ENCODE measurements at places on chromosomes 11 and 22.

DNA sequence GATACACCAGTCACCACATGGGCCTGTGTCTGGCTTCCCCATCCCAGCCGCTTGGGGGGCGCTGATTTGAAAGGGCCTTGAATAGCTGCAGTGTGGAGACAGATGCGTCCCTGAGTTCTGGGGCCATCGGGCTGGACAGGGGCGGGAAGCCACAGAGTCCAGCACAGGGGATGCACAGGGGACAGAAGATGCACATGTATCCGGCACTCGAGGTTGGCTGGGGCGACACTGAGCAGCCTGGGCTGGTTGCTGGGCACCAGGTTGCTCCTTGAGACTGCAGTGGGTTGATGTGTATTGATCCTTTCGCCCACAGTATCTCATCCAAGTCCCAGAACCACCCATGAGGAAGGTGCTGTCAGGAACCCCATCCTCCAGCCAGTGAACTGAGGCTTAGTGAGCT lies 99.3 kb upstream of the SYT13 start:
- no peak for DNase-seq

- no peak for DNase-seq
Observed at GRCh38 chr22:45774001-45774670, 102.5 kb downstream of the ATXN10 start.

- DNase-seq = peak; percentile 62
Observed at GRCh38 chr11:94806419-94806818, 38.3 kb downstream of the AMOTL1 start.

DNA sequence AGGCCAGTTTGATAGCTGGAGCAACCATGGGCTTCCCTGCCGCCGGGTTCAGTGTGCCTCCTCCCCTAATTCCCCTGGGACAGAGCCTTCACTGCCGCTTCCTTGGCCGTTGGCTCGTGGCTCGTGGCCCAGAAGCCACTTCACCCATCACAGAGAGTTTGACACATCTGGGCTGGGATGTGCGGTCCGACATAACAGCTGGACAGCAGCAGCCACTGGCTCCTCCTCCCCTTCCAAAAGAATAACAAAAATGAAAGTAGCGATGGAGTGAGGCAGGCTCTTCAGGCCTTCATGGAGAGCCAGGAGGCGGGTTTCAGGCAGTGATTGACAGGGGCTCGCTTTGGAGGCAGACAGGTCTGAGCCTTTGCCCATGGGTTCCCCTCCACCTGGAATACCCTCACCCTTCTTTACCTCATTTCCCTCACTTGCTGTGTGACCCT lies 8.2 kb downstream of the CREB3L1 start:
- DNase-seq = peak; percentile 62

DNA sequence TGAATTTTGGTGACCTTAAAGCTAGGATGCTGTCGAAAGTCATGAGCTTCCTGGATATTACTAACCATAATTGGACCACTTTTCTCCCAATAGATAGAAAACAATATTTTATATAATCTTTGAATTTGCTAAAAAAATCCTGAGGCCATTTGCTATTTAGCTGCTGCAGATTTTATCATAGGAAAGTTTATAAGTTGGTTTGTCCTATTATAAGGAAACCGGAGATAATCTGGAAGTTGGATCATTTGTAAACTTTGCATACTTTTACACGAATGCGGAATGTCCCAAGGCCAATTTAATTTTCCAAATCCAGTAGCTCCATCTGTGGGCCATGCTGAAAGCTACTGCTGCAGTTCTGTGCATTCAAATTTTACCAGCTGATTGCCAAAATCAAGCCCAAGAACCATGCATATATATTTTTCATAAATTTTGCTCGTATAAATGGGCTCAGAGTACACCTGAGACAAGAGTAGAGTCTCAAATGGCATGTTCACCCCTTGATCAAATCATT lies 378.3 kb downstream of the FAM181B start:
- no peak for DNase-seq

GRCh38 chr22:38828191-38828590 lies 15.6 kb downstream of the NPTXR start:
- no peak for DNase-seq

- DNase-seq = no peak
Observed at GRCh38 chr11:104343578-104343977, 179.6 kb upstream of the PDGFD start.

GRCh38 chr11:92107331-92107730 lies 117.3 kb upstream of the FAT3 start:
- DNase-seq = no peak

- DNase-seq = no peak
Observed at GRCh38 chr22:38751422-38752346, 4.1 kb downstream of the SUN2 start.

GRCh38 chr11:99198215-99198614 lies 177.5 kb downstream of the CNTN5 start:
- no peak for DNase-seq

DNA sequence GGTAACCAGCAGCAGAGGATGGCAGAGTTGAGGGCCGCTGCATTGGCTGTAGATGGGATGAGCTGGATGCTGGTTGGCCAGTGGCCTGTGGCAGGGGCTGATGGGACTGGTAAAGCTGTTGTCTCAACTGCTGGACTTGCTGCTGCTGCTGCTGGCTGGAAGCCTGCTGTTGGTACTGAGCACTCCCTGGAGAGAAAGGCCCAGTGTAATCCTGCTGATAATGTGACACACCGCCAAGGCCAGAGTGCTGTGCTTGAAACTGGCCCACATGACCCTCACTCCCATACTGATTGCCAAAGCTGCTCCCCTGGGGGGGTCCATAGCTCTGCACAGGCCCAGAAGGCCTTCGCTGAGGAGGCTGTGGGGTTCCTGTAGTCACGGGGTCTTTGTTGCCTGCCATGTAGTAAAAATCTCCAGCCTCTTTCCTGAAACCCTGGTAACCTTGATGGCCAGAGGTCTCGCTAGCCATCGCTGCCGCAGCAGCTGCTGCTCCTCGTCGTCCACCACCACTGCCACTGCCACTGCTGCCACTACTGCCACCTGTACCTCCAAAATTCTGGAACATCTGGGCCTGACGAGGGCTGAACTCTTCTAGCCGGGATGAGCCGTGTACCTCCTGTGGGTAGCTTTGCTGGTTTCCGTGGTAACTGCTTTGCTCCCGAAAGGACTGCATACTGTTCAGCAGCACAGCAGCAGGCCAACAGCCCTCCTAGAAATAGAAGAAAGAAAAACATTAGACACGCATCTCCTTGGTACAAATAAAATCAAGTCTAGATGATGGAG lies 55.6 kb downstream of the TCF20 start:
- no peak for DNase-seq

GRCh38 chr11:87754685-87755084 lies 420.6 kb downstream of the RAB38 start:
- peak; percentile 2 for DNase-seq

- no peak for DNase-seq
Observed at GRCh38 chr11:106523921-106524320, 446.5 kb downstream of the AASDHPPT start.

GRCh38 chr22:40951795-40952605 lies 822 bp downstream of the RBX1 start:
- peak; percentile 7 for DNase-seq

- DNase-seq = no peak
Observed at GRCh38 chr11:134712228-134713145, 300.4 kb upstream of the B3GAT1 start.

- no peak for DNase-seq
Observed at GRCh38 chr11:114928260-114928870, 250.0 kb downstream of the NXPE2 start.

GRCh38 chr11:128948583-128948982 lies 5.9 kb upstream of the TP53AIP1 start:
- no peak for DNase-seq

DNA sequence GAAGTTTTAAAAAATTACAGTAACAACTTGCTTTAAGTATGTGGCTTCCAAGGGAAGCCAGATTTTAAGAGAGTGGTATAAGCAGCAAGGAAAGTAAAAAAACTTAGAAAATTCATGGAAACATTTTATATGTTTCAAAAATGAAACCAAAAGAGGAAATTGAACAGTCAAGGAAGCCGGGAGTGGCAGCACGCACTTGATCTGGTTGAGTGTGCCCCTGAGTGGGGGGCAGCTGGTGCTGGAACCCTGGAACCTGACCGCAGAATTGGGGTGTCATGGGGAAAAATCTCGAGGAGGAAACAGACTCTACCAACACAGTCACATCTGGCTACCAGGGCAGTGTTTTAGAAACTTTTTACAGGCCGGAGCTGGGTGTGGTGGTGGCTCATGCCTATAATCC lies 14.0 kb downstream of the MICALL1 start:
- no peak for DNase-seq

GRCh38 chr22:40218723-40219294 lies 41.1 kb downstream of the TNRC6B start:
- DNase-seq = no peak

DNA sequence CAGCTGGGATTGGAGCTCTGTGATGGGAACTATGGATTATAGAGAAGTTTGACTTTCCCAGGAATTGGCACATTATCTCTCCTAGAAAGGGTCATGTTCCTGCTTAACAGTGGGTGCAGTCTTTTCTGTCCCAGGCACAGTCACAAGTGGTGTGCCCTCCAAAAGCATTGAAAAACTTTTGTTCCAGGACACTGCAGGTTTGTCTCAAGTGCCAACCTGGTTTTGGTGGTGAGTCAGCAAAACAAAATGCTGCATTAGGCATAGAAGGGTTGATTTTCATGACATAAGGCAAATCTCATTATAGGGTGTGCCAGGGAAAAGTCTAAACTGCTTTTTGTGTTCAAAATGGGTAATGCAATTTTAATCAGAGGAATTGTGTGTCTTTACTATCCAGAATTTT lies 4.9 kb downstream of the HTATIP2 start:
- no peak for DNase-seq

- no peak for DNase-seq
Observed at GRCh38 chr11:117795638-117796455, 1.2 kb downstream of the DSCAML1 start.

DNA sequence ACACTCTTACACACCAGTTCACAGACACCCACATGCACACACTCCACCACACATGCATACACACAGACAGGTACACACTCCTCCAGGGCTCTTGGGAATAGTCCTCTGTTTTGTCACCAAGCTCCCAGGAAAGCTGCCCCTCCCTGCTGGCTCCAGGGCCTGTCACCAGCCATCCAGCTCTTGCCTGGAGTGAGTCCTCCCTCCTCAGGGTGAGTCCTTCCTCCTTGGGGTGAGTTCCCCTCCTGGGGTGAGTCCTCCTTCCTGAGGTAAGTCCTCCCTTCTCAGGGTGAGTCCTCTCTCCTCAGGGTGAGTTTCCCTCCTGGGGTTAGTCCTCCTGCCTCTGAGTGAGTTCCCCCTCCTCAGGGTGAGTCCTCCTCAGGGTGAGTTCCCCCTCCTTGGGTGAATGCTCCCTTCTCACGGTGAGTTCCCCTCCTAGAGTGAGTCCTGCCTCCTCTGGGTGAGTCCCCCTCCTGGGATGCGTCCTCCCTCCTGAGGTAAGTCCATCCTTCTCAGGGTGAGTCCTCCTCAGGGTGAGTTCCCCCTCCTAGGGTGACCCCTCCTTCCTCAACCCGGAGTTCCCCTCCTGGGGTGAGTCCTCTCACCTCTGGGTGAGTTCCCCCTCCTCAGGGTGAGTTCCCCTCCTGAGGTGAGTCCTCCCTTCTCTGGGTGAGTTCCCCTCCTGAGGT lies 100.6 kb upstream of the FGF3 start:
- DNase-seq = no peak

GRCh38 chr22:19105867-19106802 lies 16.1 kb downstream of the DGCR2 start:
- DNase-seq = no peak

DNA sequence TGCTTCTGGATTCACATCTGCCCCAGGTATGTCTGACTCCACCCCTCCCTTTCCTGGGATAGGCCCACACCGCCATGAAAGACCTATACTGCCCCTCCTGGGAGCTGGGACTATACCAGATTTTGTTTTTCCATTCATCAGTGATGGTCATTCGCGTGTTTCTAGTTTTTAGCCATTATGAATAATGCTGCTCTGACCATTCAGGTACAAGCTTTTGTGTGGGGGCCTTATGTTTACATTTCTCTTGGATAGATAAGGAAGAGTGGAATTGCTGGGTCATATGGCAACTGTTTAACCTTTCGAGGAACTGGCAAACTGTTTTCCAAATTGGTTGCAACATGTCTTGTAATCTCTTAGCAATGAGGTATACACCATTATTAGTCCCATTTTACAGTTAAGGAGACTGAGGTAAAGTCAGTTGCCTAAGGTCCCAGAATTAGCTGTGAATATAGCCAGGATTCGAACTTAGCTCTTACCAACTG lies 1.2 kb upstream of the TBC1D10A start:
- DNase-seq = no peak

GRCh38 chr11:81644239-81644840 lies 1089.3 kb downstream of the FAM181B start:
- DNase-seq = peak; percentile 62

- no peak for DNase-seq
Observed at GRCh38 chr11:120832481-120833238, 191.2 kb upstream of the TBCEL start.

GRCh38 chr11:71329165-71329510 lies 76.8 kb upstream of the SHANK2 start:
- no peak for DNase-seq

GRCh38 chr11:71081704-71082230 lies 170.6 kb downstream of the SHANK2 start:
- no peak for DNase-seq

GRCh38 chr22:17777005-17777716 lies 2.9 kb upstream of the BID start:
- DNase-seq = no peak

DNA sequence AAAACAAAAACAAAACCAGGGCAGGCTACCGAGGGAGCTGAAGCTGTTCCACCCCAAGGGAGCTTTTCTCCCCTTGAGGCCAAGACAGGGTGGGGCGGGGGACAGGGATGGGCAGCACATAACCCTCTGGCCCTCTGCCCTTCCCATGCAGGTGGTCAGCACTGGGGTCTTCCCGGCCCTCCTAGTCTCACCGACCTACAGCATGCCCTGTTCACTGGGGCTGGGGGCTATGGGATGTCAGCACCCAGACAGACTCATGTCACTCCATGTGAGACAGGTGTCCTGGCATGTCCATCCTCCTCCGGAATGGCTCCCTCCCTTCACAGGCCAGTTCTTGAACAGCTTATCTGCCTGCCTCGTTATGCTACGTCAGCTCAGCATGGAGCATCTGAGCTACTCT lies 51.7 kb downstream of the DSCAML1 start:
- DNase-seq = no peak

GRCh38 chr11:97092823-97093222 lies 703.0 kb downstream of the JRKL start:
- DNase-seq = no peak

- DNase-seq = no peak
Observed at GRCh38 chr11:117394221-117394925, 66.7 kb downstream of the CEP164 start.

GRCh38 chr22:25368271-25368670 lies 148.8 kb downstream of the CRYBB2 start:
- peak; percentile 75 for DNase-seq

DNA sequence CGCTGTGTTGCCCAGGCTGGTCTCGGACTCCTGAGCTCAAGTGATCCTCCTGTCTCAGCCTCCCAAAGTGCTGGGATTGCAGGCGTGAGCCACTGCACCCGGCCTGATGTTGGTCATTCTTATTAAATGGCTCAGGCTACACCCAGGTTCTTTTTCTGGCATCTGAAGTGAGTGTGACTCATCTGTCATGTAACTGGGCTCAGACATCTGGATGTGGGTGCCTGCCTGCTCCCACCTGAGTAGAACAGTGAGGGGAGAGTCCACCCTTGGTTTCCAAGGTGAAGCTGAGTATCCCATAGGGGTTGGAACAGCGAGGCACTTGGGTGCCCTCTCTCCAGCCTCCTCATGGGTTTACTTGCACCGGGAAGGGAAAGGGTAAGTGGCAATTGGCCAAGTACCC lies 36.7 kb upstream of the EIF3D start:
- DNase-seq = no peak

All from fibroblast of upper back skin (primary cell).